T47D (cell line): ENCODE measurements at places on chromosomes 6 and 20.
A peak's percentile ranks its signal among the peaks of the same experiment; 100 is the strongest.

DNA sequence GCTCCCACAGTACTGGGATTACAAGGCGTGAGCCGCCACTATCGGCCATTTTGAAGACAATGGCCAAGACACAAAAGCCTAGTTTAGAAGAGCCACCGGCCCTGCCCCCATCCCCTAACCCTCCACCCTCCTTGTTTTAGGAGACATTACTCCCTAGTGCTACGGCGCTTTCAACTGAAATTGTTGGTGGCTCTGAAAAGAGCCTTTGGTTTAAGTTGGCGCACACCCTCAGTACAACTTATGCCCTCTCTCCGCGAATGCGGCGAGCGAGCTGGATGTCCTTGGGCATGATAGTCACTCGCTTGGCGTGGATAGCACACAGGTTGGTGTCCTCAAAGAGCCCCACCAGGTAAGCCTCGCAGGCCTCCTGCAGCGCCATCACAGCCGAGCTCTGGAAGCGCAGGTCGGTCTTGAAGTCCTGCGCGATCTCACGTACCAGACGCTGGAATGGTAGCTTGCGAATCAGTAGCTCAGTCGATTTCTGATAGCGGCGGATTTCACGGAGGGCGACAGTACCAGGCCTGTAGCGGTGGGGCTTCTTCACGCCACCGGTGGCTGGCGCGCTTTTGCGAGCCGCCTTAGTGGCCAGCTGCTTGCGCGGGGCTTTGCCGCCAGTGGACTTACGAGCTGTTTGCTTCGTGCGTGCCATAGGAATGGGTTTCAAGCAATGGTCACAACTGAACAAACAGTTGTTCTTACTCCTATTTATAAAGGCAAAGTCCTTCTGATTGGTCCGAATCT is 114.9 kb upstream of the BTN3A2 start:
- DNase-seq: no peak

- DNase-seq: no peak
Observed at GRCh38 chr6:160333841-160334240, 14.3 kb upstream of the SLC22A3 start.

GRCh38 chr6:38477680-38478260 is 162.0 kb downstream of the BTBD9 start:
- DNase-seq: no peak

DNA sequence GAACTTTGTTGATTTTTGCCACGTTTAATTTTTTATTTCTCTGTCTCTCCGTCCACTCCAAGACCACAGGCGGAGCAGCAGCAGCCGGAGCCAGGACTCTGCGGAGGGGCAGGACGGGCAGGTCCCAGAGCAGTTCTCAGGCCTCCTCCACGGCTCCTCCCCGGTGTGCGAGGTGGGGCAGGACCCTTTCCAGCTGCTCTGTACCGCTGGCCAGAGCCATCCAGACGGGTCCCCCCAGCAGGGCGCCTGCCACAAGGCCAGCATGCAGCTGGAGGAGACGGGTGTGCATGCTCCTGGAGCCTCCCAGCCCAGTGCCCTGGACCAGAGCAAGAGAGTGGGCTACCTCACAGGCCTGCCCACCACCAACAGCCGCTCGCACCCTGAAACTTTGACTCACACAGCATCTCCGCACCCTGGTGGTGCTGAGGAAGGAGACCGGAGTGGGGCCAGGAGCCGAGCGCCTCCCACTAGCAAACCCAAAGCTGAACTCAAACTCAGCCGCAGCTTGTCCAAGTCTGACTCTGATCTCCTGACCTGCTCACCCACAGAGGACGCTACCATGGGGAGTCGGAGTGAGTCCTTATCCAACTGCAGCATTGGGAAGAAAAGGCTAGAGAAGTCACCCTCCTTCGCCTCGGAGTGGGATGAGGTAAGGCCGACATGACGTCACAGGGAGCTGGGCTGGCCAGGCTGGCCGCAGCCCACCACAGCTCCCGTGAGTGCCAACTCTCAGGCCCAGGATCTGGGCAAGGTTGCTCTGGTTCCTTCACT is 123.5 kb downstream of the TCP11 start:
- DNase-seq: no peak

GRCh38 chr6:88964509-88964908 is 1.1 kb upstream of the RNGTT start:
- no peak for DNase-seq

GRCh38 chr6:45676380-45676779 is 298.6 kb upstream of the SUPT3H start:
- no peak for DNase-seq

GRCh38 chr20:16580620-16581019 is 7.4 kb upstream of the KIF16B start:
- no peak for DNase-seq

GRCh38 chr20:62888910-62889309 is 27.3 kb upstream of the TCFL5 start:
- DNase-seq: no peak

DNA sequence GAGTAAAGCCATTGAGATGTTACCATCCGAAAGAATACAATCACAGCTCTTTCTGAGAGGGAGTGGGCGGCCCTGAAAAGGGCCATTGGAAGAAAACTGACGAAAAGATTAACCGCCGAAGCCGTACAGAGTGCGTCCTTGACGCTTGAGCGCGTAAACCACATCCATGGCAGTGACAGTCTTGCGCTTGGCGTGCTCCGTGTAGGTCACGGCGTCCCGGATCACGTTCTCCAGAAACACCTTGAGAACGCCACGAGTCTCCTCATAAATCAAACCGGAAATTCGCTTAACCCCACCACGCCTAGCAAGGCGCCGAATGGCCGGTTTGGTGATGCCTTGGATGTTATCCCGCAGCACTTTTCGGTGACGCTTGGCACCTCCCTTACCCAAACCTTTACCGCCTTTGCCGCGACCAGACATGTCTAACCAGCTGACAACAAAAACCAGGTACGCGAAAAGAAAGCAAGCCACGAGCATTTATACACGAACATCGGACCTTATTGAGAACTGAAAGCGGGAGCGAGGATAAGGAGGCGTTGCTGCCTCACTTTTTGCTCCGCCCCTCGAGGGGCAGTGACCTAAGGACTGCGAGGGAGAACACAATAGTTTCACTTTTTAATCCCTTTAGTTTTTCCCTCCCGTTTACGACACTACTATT is 60.3 kb upstream of the HFE start:
- DNase-seq: no peak

DNA sequence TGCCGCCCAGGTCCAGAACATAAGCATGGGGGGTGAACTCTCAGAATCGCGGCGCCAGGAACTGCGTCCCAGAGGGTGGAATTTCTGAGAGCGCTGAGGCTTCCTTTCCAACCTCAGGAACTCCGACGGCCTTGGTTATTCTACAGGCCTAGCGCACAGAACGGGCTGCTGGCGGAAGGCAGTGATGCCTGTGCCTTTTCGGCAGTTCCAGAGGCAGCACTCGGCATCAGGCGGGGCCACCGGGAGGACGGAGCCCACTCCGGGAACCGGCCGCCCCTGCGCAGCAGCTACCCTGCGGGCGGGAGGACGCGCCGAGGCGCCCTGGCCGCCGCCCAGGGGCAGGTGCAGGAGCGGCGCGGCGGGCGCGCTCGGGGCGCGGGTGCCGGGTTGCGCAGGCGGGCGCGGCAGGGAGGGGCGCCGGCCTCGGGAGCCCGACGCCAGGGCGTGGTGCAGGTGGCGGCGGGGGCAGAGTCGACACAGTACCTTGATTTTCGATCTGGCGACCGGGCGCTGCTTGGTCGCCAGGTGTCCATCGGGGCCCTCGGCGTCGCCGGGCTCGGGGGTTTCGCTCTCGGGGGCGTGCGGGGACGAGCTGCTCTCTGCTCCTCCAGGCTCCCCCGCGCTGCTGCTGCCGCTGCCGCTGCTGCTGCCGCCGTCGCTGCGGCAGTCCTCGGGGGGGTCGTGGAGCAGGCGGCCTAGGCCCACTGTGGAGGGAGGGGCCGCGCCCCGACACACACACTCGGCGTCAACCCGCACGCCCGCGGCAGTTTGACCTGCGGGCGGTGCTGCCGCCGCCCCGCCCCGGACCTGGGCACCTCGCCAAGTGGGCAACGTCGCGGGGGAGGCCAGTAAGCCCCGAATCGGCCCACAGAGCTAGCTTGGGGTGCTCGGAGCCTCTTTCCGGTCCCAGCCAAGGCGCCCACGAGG is 1.3 kb downstream of the OVOL2 start:
- DNase-seq: peak; percentile 27

DNA sequence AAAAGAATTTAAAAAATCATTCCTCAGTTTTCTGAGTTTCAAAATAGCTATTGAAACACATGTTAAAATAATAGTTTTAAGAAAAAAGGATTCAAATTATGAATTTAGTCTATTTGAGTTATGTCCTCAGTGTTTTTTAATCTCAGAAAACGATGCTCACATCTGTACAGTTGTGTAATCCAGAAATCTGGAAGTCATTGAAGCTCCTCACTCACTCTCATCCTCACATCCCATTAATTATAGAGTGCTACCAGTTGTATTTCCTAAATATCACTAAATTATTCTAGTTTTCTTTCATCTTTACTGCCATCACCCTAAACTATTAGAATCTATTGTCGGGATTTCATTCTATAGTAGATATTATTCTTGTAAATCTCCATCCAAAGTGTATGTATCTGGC is 234.7 kb upstream of the RIMS1 start:
- DNase-seq: no peak

DNA sequence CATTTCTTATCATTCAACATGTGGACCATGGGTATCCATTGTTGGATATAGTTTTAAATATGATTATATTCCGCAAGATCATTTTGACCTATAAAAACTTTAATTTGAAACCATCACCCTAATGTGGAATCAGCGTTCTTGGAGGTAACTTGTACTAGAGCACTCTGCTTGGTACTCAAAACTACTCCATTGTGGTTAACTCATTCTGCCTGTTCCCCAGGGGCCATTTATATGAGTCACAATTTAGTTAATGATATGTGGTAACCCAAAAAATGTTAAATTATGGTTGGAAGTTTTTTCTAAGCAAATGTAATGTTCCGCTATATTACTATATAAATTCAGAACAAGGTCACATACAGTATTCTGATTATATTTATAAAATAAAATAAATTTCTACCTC is 109.3 kb downstream of the TRDN start:
- no peak for DNase-seq

- no peak for DNase-seq
Observed at GRCh38 chr6:161583584-161583983, 309.7 kb upstream of the AGPAT4 start.

DNA sequence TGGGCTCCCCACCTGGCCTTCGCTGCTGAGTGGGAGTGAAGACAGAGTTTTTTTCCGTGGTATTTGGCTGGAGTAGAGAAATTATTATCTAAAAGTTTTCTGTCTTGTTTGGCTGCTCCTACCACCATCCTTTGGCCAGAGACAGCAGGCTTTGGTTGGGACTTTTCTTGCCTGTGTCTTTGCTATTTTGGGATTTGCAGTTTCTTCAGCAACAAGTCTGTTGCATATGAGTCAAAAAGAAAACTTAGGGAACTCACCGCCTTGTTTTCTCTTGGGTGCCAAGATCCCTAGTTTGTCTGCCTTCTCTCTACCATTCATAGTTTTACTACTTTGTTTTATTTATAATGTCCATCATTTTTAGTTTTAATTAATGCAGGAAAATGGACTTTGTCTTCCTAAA is 683.8 kb downstream of the DOK5 start:
- no peak for DNase-seq

GRCh38 chr20:19812696-19813095 is 54.6 kb downstream of the RIN2 start:
- DNase-seq: no peak

GRCh38 chr6:82761674-82762345 is 303.8 kb downstream of the UBE3D start:
- no peak for DNase-seq
